ENCODE measurements at places on chromosomes 11 and 22.

DNA sequence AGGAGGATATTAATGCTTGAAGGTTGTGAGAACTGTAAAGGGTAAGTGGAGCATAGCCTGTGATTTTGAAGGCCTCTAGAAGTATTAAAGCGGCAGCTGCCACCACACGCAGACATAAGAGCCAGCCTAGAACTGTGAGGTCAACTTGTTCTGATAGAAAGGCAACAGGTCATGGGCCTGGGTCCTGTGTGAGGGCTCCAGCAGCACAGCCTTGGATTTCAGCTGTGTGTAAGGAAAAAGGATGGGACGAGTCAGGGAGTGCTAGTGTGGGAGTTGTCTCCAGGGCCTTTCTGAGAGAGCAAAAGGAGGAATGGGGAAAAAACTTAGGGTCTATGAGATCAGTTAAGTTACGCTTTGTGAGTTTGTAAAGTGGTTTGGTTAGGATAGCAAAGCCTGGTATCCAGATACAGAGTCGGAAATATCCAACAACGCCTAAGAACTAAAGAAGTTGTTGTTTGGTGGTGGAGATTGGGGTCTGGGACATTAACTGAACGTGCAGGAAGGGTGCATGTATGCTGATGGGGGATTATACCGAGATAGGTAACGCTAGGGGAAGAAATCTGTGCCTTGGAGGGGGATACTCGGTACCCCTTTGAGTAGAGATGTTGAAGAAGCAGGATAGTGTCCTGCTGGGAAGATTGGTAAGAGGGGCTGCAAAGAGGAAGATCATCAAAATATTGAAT, 17.4 kb upstream of the ANO1 start:
- DNase-seq, result no peak

GRCh38 chr11:17700991-17701390, 18.4 kb upstream of the MYOD1 start:
- DNase-seq, result no peak

- DNase-seq, result no peak
These were observed 24.8 kb downstream of the CNTF start for GRCh38 chr11:58647141-58647699.

DNA sequence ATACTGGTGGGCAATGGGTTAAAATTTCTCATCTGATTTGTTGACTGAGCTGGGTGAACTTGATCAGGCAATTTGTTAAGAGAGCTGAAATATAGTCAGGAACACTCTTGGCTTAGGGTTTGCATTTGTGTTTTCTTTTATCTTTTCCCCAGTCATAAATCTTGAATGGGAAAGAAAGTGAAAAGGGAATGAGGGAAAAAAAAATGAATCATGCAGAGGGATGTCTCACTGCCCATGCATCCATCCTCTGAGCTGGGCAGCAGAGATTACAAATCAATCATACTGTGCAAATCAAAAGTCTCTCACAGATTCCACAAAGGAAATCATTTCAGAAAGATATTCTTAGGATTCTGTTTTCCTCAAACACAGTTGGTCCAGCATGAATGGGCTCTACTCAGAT, 174.2 kb upstream of the MPPED2 start:
- no peak for DNase-seq

GRCh38 chr11:119370486-119371046, 10.9 kb downstream of the USP2 start:
- DNase-seq, result no peak

- peak; percentile 66 for DNase-seq
These were observed 23.5 kb downstream of the SPATA19 start for GRCh38 chr11:133821776-133822175.

DNA sequence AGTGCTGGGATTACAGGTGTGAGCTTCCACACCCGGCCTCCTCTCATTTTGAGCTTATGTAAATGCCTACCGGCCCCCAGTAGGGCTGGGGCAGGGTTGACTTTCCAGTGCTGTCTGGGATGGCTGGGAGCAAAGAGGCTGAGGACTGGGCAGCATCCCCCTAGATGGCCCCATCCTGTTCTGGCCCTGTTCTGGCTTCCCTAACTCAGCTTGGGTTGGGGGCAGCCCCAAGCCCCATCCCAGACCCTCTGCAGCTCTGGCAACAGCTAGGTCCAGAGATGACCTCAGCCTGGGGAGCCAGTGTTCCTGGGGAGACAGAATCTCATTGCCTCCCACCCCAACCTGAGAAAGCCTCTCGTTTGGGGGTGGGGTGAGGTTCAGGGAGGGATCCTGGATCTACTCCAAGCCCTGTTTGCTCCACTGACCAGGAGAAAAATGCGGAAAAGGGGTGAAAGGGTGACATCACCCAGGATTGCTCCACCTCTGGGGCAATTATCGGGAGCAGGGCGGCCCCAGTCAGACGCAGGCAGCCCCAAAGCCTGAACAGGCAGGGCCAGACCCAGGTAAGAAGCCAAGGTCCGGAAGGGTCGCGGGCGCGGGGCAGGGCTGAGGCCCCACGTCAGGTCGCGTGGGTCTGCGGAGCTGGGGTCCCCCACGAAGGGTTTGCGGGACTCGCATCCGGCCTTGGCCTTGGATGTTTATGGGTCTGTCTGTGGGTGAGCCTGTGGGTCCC, at the start of gene PNPLA2:
Gene PNPLA2, plus strand, starts transcription at position 519 of the 733 bp plus-strand sequence. CDS start 805 bp downstream, outside the sequence.
- no peak for DNase-seq

- DNase-seq, result no peak
These were observed 453 bp downstream of the GAS2 start for GRCh38 chr11:22666688-22667439.

GRCh38 chr11:35566181-35566580, 40.8 kb upstream of the PAMR1 start:
- DNase-seq, result no peak

DNA sequence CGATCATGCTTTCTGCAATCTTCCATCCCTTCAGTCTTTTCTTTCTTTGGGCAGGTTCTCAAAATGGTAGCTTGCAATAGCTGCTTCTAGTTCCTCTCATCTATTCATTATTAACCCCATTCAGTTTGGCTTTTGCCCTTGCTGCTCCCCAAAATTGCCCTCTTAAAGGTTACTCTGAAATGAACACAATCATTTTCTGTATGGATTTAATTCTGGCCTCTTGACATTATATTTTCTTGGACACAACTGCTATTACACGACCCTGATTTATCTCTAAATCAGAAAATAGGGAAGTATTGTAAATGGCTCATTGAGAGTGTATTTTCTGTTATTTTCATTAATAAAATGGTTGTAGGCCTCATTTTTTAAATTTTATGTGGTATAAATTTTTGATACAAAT, at the start of gene ANGPTL5:
Gene ANGPTL5, minus strand, starts transcription at position 101 of the 400 bp plus-strand sequence. CDS start 8,613 bp downstream, outside the sequence.
- no peak for DNase-seq

DNA sequence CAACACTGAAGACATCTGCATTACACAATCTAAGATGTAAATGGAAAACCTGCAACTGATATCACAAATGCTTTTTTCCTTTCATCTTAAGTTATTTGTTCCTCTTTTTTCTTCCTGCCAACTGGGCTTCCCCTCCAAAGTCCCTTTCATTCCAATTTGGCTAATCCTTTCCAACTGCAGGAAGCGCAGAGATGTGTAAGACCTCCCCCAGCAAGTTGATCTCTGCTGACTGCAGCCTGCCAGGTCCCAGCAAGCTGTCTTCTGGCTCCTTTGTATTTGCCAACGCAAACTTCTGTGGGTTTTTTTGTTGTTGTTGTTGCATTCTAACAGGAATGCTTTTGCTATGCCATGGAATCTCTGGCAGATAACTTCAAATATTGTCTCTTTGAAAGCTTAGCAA, 38.5 kb upstream of the LRRC4C start:
- no peak for DNase-seq

- DNase-seq, result no peak
These were observed 48.9 kb downstream of the IGSF9B start for GRCh38 chr11:133907841-133908241.

GRCh38 chr22:34841331-34841771, 224.6 kb upstream of the ISX start:
- DNase-seq, result no peak

- peak; percentile 32 for DNase-seq
These were observed 1.8 kb upstream of the GAL start for GRCh38 chr11:68682531-68682961.

GRCh38 chr11:13128354-13128753, 119.2 kb downstream of the RASSF10 start:
- DNase-seq, result no peak

DNA sequence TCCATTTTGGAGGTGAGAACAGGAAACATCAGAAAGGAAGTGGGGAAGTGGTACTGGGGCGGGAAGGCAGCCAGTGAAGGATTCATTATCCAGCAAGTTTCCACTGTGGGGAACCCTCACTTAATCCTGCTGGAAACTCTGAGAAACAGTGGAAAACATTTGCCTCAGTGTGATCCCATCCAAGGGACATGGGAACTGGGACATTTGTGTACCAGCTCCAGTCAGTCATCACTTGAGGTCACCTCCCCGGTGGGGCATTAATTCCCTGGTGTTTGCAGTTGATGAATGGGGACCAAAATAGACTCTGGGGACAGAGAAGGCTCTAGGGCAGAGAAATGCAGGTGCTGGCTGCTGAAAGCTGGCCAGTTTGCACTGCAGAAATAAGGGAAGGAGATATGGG, 599.9 kb downstream of the BUD13 start:
- DNase-seq, result no peak

DNA sequence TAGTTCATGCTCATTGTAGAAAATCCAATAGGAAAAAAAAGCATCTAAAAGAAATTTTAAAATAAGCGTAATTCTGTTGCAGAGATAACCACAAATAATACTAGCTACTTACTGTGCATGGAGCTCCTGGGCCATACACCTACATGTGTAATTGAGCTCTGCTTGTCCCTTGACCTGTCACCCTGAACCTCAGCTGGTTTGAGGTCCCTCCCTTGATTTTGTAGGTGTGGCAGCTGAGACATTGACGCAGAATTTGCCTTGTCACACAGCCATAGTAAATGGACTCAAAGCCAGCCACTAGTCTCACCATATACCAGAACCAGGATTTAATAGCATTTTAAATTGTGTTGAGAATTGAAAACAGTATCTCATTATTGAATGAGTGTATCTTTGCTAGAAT, 135.3 kb downstream of the MORC2 start:
- DNase-seq, result no peak

GRCh38 chr22:37345863-37346504, 63.7 kb downstream of the CYTH4 start:
- peak; percentile 68 for DNase-seq

GRCh38 chr11:45414088-45414487, 127.9 kb upstream of the SYT13 start:
- DNase-seq, result no peak

DNA sequence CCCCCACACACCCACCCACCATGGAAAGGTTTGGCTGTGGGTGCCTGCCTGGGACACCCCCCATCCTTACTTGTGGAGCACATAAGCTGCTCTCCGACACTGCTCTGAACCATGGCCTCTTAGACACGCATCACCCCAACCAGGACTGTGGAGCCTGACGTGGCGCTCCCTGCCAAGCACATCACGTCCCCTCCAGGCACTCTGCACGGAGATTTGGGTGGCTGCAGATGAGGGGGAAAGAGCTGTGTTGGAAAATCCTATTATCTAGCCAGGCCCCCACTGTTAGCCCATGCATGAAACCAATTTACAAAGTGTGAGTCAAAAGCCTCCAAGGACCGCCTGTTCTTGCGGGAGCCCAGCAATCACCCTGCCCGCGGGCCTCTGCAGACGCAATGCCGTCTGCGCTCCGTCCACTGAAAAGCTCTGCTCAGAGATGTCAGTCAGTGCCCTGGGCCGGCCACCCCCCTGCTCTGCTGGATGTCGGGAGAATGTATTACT, 163.4 kb upstream of the NECTIN1 start:
- no peak for DNase-seq

- no peak for DNase-seq
These were observed 32.9 kb upstream of the DDI1 start for GRCh38 chr11:104003491-104003890.

DNA sequence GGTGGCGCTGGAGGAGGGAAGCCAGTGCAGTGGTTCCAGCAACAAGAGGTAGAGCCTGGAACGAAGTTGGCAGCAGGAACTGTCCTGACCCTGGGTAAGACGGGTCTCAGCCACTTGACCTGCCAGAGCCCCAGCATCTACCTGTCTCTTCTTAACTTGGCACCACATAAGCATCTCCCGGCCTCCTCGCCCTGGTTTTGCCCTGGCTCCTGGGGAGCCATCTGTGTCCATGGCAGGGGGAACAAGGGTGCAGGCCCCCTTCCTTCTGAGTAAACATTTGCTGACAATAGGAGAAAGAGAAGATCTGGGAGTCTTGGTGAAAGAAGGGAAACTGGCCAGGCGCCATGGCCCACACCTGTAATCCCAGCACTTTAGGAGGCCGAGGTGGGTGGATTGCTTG, 12.8 kb downstream of the P2RY2 start:
- peak; percentile 17 for DNase-seq

DNA sequence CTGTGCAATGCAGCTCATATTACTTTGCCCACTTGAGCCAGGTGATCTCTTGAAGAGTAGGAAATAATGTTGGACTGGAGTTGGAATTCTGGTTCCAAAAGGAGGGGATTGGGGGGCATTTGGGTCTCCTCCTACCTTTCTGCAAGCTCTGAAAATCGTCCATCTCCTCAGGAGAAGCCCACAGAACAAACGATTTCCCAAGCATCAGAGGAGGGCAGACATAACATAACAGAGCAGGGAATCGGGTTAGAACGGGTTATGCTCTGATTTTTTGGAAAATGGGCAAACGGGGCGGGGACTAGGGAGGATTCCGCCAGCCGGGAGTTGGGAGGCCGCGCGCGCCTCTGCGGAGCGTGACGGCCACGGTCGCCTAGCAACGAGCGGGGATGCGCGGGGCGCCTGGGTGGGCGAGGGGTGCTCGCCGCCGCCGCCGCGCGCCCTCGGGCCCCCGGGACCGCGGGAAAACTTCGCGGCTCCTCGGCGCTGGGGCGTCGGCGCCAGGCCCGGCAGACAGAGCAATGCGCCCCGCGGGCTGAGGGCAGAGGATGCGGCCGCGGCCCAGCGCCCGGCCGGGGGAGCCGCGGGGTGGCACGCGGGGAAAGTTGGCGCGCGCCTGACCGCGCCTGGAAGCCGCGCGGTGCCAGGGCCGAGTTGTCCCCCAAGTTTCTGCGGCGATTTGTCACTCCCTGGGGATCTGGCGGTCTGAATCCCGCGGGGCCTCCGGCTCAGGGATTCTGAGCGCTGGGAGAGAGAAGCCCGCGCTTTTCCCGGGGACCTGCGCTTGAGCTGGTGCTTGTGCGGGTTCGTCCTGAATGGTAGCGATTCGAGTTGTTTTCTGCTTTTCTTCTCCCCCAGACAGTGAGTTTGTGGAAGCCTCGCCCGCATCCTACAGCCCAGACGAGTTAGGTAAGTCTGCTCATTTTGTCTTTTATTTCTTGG, 27.8 kb upstream of the AMOTL1 start:
- DNase-seq, result peak; percentile 84

DNA sequence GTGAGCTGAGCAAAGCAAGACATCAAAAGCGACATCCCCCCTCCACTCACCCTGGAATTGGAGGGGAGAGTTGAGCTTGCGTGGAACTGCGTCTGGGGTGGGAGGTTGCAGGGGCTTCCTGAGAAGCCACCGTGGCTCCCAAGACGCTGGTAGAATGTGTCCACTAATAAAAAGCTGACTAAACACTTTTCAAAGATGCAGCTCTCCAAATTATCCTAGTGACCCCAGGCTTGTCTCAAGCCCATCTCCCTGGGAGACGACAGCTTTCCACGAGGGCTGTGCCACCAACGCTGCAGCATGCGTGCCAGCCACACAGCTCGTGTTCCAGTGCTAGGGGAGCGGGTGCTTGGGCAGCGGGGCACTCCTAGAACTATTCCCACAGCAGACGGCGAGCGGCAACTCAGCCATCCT, 6.3 kb upstream of the GAL start:
- no peak for DNase-seq
